Hematopoietic multipotent progenitor cell treated with erythropoietin and hydrocortisone succinate and interleukin-3 and kit ligand, for 6 days (in vitro differentiated cells): ENCODE measurements at places on chromosomes 1 and 21.
A peak's percentile ranks its signal among the peaks of the same experiment; 100 is the strongest.

DNA sequence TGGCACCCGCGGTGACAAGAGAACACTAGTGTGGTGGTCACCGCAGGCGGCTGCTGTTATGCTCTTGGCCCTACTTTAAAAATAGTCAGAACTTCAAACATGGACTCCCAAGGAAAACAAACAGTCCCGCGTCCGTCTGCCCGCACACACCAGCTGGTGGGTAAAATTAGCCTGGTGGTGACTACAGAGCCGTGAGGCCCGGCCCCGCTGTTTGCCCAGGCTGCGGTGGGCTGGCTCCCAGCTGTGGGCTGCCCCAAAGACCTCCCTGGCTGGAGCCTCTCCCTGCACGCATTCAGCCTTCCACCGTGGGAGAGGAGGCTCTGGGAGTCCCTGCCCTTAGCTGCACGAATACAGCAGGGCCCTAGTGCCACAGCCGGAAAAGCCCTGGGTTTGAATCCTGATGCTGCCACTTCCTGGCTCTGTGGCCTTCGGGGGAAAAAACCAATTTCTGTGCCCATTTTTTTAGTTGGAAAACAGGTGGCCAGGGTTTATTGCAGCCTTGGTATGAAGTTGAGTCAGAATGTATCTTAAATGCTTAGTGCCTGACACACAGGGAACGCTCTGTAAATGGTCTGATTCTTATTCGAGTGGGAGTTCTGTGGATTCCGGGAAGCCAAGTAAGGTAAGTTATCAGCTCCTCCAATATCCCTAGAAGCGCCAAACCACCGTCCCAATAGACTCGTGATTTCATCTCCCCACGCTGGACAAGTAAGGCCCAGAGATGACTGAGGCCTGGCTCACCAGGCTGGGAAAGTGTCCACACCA, 58.2 kb downstream of the ALPL start:
- no peak for DNase-seq

DNA sequence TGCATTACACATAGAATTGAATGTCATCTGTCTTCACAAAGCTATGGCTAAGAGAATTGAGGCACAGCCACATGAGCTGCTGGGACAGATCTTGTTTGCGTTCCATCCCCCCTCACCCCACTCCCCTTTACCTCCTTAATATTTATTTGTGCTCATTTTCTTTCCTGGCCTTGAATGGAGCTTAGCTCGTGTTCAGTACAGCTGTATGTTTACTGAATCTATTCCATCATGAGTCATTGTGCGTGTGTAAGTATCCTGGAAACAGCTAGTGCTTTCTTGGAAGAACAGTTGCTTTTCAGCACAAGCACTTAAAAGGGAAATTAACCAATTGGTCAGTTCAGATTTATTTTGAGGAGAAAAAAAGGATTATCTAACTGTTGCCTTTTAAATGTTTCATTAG, 14.7 kb downstream of the PROX1 start:
- DNase-seq = no peak

- no peak for DNase-seq
These were observed 75.2 kb downstream of the EVI5 start for GRCh38 chr1:92709738-92710137.

GRCh38 chr1:19441048-19441780, 44.1 kb downstream of the CAPZB start:
- DNase-seq = no peak

DNA sequence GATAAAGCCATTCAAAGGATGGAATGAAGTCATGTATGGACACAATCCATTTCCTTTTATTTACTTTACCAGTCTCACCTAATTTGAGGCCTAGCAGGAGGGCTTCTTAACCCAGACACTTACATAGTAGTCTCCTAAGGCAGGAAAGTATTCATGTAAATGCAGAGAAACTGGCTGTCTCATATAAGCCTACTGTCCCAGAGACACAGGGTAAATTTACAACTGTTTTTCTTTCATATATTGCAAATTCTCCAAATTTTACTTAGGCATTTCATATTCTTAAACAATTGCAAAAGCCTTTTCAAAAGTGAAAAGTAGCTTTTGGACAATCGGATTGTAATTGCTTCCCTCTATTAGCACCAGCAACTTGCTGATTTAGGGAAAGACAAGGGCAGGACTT, 29.9 kb downstream of the SPAG17 start:
- no peak for DNase-seq

- peak; percentile 84 for DNase-seq
These were observed 4.7 kb downstream of the LAX1 start for GRCh38 chr1:203769505-203770343.

GRCh38 chr1:76106719-76107235, 32.2 kb downstream of the ST6GALNAC3 start:
- DNase-seq = no peak

GRCh38 chr1:197614916-197615692, 160.2 kb downstream of the DENND1B start:
- DNase-seq = peak; percentile 76

- peak; percentile 57 for DNase-seq
These were observed 1.8 kb upstream of the OMA1 start for GRCh38 chr1:58548371-58548770.

GRCh38 chr1:200107004-200107470, 79.5 kb downstream of the NR5A2 start:
- DNase-seq = no peak

- DNase-seq = no peak
These were observed 181.2 kb upstream of the RAB4A start for GRCh38 chr1:229089586-229090208.

DNA sequence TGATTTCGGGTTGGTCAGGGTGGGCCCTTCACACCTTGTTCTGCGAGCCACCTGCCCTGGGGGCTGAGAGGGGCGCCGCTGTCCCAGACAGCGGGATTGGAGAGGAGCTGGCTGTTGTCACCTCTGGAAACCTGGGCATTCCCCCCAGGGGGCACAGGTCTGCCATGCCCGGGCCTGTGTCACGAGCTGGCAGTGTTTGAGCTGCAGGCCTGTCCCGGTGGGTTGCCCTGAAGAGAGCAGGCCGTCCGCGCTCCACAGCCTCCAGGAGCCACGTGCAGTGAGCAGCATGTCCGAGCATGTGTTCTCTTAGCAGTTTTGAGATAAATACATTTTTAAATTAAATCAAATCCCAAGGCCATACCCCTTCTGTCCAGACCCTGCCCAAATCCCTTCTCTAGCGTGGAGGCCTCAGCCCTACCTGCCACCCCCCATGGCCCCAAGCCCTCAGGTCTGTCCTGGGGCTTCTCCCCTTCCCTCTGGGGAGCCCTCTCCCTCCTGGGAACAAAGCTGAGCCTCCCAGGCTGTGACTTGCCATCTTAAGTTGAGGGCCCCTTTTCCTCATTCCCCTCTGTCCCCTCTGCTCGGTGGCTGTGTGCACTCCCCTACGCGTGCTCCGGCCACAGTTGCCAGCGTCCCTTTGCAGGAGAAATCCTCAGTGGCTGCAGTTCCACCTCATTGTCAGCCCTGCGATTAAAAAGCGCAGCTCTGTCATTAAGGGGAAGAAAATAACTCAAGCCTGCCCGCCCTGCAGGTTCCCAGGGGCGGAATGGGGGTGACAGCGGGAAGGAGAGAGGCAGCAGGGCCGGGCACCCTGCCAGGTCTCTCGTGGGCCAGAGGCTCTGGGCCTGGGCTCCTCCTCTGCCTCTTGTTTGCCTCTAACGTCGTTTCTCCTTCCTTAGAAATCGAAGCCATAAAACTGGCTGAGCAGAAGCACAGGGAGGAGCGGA, 26.6 kb downstream of the SLX9 start:
- peak; percentile 89 for DNase-seq

DNA sequence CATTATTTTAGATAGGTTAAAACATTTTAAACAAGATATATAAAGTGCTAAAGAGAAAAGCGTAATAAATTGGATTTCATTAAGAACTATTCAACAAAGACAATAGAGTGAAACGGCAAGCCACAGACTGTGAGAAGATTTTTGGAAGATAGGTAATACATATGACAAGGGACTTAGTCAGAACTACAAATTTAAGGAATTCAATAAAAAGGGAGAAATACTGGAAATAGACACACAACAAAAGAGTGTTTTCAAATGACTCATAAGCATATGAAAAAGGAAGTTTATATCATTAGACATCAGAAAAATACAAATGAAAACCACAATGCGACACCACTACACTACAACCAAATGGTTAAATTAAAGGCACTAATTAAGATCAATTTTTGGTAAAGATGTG, 90.5 kb downstream of the GDAP2 start:
- DNase-seq = no peak
